Neural crest cell (in vitro differentiated cells): ENCODE measurements at places on chromosomes 6 and 20.

DNA sequence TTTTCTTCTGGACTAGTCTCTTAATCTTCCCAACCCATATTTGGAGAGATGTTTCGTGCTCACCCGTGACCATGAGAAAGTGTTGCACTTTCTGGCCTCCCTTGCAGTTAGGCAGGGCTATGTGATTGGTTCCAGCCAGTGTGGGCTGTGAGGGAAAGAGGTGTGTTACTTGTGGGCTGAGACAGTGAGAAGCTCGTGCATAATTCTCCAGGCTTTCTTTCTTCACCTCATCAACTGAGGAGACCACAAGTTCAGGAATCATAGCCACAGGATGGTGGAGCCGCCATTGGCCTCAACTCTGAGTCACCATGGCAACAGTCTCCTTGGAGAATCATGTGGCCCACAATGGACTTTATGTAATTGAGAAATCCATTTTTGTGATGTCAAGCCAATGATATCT is 57.5 kb upstream of the FUCA2 start:
- no peak for DNase-seq

DNA sequence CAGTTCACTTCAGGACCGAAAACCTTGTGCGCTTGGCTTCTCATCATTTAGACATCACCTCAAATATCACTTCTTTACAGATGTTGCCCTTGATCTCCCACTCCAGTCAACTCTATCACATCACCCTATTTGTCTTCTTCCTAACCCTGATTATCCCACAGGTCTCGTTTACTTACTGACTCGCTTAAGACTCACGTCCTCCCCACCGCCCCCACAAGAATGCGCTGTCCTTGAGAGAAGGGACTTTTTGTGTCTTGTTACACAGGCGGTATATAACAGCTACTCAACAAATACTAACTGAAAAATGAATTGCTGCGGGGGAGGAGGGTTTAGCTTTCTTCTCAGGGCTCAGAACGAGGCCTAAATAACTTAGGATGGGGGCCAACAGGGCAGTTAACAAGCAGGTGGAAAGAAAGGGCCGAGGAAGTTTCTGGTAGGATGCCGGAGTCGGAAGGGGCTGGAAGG is 527 bp downstream of the TOMM34 start:
- no peak for DNase-seq

- DNase-seq, result no peak
Observed at GRCh38 chr6:11542863-11543262, 5.3 kb downstream of the TMEM170B start.

- DNase-seq, result no peak
Observed at GRCh38 chr6:109491207-109491938, 8.4 kb upstream of the ZBTB24 start.

GRCh38 chr6:14922706-14923460 is 323.0 kb upstream of the JARID2 start:
- no peak for DNase-seq

GRCh38 chr20:50891138-50891537 is 40.1 kb downstream of the ADNP start:
- no peak for DNase-seq

GRCh38 chr6:56104591-56104990 is 142.8 kb downstream of the COL21A1 start:
- DNase-seq, result no peak

- DNase-seq, result no peak
Observed at GRCh38 chr20:11217326-11218172, 543.8 kb upstream of the JAG1 start.

DNA sequence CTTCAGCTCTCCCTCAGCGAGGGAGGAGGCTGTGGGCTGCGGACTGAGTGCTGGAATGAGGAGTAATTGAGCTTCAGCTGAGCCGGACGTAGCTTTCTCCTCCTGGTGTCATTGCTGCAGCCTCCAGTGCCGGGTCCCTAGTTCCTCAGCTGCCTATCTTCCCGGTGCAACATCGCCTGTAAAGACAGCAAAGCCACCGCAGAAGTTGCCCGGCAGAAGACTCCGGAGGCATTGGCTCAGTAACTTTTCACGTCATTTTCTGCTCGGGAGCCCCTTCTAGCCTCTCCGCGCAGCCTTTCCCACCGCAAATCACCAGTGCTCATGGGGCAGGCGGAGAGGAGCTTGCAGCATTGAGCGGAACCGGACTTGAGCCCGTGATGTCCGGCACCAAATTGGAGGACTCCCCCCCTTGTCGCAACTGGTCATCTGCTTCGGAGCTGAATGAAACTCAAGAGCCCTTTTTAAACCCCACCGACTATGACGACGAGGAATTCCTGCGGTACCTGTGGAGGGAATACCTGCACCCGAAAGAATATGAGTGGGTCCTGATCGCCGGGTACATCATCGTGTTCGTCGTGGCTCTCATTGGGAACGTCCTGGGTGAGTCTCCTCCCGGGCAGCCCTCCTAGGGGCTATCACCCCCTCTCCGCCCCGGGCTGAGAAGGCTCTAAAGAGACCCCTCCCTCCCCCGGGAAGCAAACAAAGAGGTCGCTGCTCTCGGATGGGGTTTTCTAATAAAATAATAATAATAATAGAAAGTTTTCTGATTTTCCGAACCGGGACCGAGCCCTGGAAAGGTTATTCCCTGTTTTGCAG is at the start of gene HCRTR2:
Gene HCRTR2 (plus strand): TSS at position 305 of the 816 bp plus-strand sequence. CDS start 73 bp downstream, at position 378.
- DNase-seq, result peak; percentile 1

DNA sequence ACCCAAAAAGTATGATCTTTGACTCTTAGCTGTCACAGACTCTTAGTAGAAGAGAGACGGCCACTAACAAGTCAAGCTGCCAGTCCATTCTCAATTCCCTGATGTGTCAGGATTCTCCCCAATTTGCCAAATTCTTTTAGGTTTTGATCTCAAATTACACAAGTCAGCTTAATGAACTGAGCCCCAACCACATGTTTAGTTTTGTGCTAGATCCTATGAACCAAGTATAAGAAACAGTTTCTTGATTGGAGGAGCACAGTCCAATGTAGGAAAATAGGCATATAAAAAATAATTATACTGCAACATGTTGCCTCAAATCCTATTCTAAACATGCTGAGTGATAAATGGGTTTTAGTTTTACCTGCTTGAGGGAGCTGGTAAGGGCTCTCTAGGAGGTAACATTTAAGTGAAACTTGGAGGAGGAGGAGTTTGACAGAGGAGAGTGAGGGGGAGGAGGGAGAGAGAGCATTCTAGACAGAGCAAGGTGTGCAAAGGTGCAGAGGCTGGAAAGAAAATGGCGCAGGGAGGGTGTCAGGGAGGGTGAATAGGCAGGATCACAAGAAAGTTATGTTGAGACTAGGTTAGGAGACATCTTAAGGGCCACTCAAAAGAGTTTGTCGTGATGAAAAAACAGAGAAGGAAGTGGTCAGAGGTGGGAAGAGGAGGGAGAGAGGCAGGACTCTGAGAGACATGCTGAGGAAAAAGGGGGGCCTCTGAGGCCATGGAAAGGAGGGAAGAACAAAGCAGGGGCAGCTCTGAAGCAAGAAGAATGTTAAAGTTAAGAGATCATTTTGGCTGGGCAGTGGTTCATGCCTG is 22.8 kb upstream of the FAM83C start:
- DNase-seq, result no peak

GRCh38 chr20:51306521-51307358 is 235.8 kb downstream of the NFATC2 start:
- DNase-seq, result peak; percentile 83

- no peak for DNase-seq
Observed at GRCh38 chr6:141464490-141464889, 668.2 kb upstream of the GJE1 start.

- DNase-seq, result no peak
Observed at GRCh38 chr6:132458887-132459604, 53.9 kb downstream of the STX7 start.

DNA sequence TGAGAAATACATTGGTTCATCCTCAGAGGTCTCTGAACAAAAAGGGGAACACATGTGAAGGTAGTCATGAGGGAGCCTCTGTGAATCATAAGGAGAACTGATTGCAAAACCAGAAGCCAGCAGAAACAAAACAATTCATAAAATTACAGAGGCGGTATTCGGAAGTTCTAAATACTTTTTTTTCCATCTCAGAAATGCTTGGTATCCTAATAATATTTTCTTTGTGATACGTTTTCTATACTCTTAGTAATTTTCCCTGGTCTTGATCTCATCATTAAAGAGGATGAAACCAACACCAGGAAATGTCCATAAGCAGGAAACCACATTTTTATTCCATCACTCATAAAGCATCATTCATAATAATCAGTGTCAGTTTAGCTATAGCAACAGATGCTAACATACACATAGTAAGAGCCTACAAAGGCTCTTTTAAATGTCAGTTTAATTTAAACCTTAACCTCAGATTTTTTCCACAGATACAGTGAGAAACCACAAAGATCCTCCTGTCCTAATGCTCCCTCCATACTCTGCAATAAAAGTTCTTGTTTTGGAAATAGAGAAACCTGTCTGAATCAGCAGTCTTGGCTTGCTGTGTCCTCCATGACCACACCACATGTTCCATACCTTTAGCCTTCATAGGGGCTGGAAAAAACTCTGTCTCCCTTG is 29.2 kb downstream of the SGK1 start:
- no peak for DNase-seq

DNA sequence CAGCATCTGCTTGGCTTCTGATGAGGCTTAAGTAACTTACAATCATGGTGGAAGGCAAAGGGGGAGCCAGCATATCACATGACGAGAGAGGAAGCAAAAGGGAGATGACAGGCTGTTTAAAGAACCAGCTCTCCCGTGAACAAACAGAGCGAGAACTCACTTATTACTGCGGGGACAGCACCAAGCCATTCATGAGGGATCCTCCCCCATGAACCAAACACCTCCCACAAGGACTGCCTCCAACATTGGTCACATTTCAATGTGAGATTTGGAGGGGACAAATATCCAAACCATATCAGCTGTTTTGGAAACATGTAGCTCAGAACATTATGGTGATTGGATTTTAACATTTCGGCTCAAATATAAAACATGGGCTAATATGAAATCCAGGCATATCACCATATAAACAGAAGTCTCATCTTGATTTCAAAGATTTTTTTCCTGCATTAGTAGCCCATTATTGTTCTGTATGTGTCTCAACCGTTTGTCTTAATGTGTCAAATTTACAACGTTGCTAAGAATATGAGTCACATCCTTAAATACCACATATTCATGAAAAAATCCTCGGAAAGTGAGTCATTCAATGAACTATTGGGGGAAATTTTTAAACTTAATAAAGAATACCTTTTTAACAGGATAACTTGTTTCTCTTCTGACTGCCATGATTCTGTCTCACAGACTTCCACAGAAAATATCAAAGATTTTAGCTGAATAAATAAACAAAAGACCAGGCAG is 894.3 kb downstream of the TFAP2A start:
- no peak for DNase-seq

GRCh38 chr6:149078211-149078782 is 239.2 kb upstream of the TAB2 start:
- no peak for DNase-seq
